BE2C (cell line): ENCODE measurements at places on chromosomes 7 and 10.
A peak's percentile ranks its signal among the peaks of the same experiment; 100 is the strongest.

- no peak for DNase-seq
Measured at GRCh38 chr7:55558962-55559920, 13.1 kb downstream of the VOPP1 start.

- DNase-seq: peak; percentile 49
Measured at GRCh38 chr7:44221231-44221791, 20.5 kb downstream of the YKT6 start.

GRCh38 chr7:127863082-127863481, 168.2 kb downstream of the LRRC4 start:
- DNase-seq: no peak

DNA sequence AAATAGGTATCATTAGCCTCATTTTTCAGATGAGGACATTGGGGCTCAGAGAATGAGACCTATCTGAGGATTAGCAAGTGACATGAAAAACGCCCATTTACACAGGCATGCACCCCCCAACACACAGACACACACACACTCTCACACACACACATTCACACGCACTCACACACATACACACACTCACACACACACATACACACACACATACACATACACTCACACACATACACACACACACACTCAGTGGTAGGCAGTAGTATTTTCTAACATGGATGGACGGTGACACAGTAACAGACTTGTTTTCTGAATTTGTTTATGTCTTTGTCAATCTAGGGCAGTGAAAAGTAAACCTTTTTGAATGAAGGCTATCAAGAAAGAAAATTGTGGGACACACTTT, 21.3 kb downstream of the DGKI start:
- no peak for DNase-seq

DNA sequence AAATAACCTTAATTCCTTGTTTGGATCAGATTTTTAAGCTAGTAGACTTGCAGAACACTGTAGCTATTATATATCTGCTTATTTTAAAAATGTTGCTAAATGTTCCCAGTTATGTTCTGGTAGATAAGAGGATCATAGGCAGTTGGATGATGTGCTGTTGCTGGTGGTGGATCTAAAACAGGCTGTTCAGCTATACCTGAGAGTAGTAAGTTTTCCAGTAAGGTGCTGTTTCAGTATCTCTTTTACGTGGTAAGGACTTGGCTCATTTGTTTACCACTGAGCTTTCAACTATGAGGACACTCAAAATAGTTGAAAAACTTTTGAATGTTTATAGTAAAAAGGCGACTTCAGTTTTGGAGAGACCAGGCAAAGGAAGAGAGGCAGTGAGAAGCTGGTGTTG, 180.9 kb downstream of the CDK14 start:
- DNase-seq: no peak

- DNase-seq: no peak
Measured at GRCh38 chr10:4138146-4138721, 353.2 kb upstream of the KLF6 start.

GRCh38 chr10:72223743-72224101, 7.6 kb upstream of the ASCC1 start:
- DNase-seq: no peak

DNA sequence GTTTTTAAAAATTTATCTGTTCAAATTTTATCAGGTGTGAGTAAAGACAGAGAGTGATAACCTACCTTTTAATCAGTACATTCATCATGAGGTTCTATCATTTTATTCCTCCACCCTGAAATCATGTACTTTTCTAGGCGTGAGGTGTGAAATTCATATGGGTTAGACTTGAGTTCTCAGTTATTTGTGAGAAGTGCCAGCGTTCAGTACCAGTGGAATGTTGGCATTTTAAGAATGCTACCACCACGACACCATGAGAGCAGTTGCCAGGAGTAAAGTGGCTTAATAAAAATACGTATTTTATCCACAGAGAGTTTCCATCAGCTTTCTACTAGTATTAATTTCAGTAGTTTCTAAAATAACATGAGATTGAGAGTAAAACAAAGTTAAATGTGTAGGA, 104.1 kb upstream of the FERD3L start:
- DNase-seq: no peak

- no peak for DNase-seq
Measured at GRCh38 chr7:87004956-87005355, 54.5 kb downstream of the ELAPOR2 start.

DNA sequence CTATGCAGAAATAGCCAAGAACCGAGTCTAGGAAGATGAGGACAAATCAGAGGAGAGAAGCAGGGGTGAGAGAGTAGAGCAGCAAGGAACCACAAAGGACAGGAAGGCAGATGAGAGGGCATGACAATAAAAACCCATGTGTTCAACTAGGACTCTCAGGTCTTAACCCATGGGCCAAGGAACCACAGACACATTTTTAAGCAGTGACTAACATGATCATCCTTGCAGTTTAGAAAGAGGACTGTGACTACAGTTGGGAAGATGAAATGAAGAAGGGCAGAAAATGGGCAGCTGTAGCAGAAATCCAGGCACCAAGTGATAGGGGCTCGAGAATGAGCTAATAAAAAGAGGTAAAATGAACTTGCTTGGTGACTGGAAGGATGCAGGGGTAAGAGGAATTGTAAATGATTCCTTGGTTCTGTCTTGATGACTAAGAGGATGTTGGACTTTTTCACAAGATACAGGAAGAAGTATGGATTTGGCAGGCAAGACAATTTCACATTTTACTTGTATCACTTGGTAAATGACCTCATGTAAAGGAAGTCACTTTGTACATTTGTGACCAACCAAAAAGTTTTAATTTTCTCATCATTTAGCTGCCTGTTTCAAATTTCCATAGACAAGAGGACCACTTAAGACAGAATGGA, 22.8 kb downstream of the SGMS1 start:
- DNase-seq: no peak

DNA sequence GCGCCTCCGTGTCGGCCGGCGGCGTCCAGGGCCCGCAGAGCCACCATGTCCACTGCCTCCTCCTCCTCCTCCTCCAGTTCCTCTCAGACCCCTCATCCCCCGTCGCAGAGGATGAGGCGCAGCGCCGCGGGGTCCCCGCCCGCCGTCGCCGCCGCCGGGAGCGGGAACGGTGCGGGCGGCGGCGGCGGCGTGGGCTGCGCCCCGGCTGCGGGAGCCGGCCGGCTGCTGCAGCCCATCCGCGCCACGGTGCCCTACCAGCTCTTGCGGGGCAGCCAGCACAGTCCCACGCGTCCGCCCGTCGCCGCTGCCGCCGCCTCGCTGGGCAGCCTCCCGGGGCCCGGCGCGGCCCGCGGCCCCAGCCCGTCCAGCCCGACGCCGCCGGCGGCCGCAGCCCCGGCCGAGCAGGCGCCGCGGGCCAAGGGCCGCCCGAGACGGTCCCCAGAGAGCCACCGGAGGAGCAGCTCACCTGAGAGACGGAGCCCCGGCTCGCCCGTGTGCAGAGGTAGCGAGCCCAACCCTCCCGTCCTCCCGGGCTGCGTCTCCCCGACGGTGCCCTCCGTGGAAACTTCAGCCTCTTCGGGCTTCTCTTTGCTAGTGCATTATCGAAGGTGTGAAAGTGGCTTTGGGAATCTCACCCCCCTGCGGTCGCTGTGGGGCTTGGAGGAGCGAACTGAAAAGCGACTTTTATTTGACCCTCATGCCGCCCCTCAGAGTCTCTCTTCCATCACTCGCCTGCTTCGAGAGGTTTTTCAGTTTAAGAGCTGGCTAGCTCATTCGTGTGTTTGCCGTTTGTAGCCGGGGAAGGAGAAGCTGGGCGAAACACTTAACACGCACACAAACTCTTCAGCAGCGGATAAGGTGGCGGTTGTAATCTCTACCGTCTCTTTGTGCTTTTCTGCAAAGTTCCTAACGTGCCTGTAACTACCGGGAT, 975 bp downstream of the GLCCI1 start:
- DNase-seq: peak; percentile 48

- DNase-seq: no peak
Measured at GRCh38 chr7:131321656-131322055, 6.0 kb upstream of the MKLN1 start.

GRCh38 chr10:93440591-93441091, 41.5 kb downstream of the MYOF start:
- no peak for DNase-seq

DNA sequence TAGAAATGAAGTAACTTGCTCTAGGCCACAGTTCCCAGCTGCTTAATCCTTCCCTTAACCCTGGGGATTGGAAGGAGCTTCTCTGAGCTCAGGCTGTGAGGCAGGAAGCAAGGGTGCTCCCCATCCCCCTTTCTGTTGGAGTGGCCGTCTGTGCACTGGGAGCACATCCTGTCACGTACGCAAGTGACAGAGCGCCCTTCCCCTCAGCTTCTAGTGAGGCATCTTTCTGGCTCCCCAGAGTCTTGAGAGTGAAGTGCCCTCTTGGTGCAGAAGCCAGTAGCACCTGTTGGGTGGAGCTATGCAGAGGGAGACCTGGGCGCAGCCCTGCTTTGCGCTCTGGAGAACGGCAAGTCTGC, 47.8 kb downstream of the SHH start:
- DNase-seq: no peak

- DNase-seq: no peak
Measured at GRCh38 chr7:157495594-157495993, 158.8 kb downstream of the DNAJB6 start.

DNA sequence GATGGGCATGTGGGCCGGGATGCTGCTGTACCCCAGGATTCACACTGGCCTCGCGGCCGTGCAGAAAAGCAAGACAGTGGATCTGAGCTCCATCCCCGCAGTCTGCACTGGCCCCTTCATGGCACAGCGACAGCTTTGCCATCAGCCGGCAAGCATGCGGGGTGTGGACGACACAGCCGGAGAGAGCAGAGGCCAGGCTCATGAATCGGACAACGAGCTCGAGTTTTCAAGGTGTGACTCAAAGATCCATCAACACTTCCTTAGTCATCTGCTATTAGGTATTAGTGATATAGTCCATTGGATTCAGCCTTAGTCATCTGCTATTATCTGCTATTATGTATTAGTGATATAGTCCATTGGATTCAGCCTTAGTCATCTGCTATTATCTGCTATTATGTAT, 254.7 kb downstream of the KLF6 start:
- no peak for DNase-seq

DNA sequence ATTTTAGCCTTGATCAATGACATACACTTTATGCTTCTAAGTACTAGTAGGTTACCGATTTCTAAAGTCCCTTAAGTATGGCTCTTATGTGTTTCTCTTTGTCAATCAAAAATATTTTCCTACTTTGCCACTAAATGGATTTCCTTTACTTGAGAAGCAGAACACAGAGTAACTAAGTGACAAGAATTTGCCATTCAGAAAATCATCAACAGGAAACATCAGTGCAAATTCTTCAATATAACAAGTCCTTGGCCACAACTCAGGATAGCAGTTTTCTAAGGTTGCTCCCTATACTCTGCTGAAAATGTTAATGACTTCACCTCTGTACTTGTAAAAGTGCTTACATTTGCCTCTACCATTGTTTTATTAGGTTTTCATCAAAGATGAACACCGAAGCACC, 239.6 kb upstream of the SLC26A5 start:
- DNase-seq: no peak
